ENCODE measurements at places on chromosomes 2 and 18.
A peak's percentile ranks its signal among the peaks of the same experiment; 100 is the strongest.

- DNase-seq: no peak
Observed at GRCh38 chr2:229674830-229675530, 39.4 kb downstream of the DNER start.

DNA sequence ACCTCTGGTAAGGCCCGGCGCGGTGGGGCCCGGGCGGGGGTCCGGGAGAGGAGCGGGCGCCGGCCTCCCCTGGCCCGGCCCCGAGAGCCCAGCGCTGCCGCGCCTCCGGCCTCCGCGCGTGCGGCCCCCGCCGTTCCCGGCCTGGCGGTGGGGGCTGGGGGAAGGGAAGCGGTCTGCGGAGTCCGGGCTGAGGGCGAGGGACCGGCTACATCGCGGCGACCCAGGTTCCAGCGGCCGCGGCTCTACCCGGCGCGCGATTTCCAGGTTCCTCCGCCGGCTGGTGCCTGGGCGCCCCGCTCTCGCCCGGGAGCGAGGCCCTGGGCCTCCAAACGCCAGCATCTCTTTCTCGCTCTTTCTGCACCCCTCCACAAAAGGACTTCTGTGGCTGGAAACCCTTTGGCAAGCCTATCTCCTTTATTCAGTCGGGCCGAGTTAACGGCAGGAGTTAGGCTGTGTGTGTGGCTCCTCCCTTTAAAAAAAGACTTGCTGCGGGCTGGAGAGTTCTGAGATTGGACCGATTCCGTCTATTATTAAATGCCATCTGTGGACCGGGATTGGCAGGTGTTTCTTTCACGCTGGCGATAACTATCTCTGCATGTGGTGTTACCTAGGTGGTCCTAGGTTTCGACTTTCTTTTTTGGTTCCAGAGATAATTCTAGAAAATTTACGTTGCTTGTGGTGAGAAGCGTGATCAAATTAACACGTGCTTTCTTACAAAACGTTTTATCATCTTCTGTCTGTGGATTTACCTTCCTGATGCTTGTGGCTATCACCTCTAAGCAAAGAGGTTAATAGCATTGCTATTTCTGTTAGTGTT, 592 bp downstream of the ME2 start:
- peak; percentile 52 for DNase-seq

- no peak for DNase-seq
Observed at GRCh38 chr2:237207646-237208045, 122.0 kb downstream of the COPS8 start.

DNA sequence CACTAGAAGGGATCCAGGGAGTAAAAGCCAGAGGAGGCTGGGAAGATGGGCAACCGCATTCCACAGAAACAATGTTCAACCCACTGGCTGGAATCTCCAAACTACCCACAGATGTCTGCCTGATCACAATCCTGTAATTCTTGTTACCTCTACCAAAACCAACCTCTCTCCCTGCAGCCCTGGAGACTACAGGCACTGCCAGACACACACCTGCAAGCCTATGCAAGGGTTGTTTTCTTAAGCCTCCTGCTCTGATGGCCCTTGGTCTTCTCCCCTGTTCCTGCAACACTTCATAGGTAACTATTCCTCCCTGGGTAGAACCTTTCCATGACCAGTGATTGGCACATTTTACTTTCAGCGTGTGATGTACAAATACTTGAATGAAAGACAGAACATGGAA, 21.9 kb downstream of the ST6GAL2 start:
- DNase-seq: no peak

DNA sequence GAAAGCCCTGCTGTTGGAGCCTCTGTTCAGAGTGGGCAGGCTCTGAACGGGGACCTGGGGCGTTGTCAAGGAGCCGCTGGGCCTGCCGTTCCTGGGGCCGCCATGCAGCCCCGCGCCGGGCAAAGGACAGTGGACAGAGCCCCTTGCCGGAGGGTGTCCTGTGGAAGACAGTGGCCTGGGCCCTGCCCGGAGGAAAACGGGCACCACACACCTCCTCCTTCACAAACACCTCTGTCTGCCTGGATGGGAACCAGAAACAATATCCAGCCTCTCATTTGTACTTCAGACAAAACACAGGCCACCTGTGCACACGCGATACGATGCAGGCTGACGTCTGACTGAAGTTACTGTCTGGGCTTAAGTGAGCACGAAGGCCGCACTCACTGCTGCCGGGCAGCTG, 233.7 kb downstream of the TWIST2 start:
- no peak for DNase-seq

GRCh38 chr2:82428251-82428650, 2030.8 kb downstream of the SUCLG1 start:
- no peak for DNase-seq

DNA sequence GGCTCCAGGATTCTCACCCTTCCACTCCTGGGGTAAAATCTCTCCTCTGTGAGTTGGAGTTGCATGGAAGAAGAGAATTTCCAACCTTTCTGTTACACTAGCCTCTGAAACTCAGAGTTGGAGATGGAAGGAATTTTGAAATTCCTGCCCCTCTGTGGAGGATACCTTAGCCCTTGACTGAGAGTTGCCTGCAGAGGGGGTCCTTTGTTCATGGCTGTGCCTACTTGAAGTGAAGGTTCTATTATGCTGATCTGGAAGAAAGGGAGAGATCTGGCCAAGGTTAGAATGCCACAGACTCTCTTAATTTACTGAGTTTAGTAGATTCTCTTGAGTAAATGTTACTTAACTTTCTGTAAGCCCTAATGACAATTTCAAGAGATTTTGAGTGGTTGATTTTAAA, 626.6 kb upstream of the GYPC start:
- DNase-seq: no peak

- no peak for DNase-seq
Observed at GRCh38 chr18:52652391-52652790, 312.4 kb downstream of the DCC start.

- DNase-seq: peak; percentile 75
Observed at GRCh38 chr2:207008105-207008990, 69.0 kb downstream of the CPO start.

DNA sequence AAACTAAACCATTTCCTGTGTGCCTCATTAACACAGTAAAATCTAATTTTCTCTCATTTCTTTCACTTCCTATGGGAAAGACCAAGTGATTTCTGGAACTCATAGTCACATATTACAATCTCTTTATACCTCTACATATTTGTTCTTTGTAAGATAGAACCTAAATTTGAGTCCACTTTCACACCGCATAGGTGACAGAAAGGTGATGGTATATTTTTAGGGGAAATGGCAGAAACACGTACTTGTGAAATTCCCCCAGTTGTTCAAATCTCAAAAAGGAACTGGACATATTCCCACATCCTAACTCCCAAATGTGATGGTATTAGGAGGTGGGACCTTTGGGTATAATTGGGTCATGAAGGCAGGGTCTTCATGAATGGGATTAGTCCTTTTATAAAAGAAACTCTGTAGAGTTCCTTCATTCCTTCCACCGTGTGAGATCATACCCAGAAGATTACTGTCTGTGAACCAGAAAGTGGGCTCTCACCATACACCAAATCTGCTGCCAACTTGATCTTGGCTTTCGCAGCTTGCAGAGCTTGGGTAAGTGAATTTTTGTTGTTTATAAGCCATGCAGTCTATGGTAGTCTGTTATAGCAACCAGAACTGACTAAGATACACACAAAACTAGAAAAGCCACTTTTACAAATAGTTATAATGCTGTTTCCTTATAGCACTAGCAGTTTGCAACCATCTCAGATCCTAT, 542.1 kb downstream of the DSC3 start:
- no peak for DNase-seq

DNA sequence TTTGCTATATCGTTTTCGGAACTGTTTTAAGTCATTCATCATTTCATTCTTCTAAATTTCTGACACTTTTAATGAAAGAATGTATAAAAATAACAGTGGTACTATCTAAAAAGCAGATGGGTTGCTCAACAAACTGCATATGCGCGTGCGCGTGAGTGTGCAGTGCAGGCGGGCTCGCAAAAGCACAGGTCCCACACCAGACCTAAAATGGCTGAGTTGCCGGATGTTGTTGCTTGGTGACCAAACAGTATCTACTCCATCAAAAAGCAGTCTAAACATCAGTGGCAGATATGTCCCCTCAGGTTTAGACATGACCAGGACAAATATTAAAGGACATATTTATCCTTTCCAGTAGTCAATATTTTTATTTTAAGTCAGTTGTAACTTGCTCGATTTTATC, 5.1 kb downstream of the NOL4 start:
- no peak for DNase-seq

GRCh38 chr2:178125125-178125524, 12.9 kb downstream of the RBM45 start:
- no peak for DNase-seq

GRCh38 chr2:120736202-120736623, 545 bp downstream of the GLI2 start:
- DNase-seq: no peak

DNA sequence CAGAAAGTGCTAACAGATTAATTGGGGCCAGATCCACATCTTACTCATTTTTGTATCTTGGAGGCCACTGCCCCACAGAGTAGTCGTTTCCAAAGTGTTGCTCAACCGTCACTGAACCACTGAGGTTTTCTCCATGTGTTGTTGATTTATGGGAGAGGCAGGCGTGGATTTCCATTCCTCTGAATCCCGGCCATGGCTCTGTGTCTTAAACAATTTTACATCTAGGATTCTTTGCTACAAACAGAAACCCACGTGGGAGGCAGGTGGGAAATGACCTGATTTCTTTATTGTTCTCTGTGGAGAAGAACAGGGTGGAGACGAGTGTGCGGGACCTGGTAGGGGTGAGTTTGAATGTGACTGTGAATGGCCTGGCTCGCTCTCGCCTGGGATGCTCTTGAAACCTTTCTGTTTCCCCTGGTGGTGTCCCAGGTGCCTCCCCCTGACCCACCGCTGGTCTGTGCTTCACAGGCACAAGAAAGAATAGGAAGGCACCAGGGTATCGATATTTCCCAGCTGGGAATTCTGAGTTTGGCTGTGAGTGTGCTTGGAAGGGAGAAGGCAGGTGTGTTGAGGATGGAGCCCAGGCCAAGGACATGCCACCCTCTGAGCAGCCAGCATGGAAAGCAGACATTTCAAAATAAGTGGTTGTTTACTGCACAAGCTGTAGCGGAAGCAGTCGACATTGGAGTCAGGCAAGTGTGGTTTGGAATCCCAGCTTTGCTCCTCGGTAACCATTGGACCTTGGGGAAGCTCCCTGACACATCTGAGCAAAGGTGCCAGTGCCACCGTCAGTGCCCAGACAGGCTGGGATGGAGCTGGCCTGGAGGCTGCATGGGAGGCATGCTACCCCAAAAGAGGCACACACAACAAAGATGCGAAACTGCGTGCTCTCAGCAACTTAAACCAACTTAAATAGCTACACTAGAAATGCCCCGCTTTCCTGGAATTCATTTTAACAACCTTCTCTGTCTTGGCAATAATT, 50.0 kb downstream of the LPIN1 start:
- DNase-seq: peak; percentile 60

- DNase-seq: no peak
Observed at GRCh38 chr2:134642938-134643337, 75.9 kb downstream of the TMEM163 start.

GRCh38 chr2:24456599-24457556, 34.2 kb upstream of the NCOA1 start:
- DNase-seq: peak; percentile 39

DNA sequence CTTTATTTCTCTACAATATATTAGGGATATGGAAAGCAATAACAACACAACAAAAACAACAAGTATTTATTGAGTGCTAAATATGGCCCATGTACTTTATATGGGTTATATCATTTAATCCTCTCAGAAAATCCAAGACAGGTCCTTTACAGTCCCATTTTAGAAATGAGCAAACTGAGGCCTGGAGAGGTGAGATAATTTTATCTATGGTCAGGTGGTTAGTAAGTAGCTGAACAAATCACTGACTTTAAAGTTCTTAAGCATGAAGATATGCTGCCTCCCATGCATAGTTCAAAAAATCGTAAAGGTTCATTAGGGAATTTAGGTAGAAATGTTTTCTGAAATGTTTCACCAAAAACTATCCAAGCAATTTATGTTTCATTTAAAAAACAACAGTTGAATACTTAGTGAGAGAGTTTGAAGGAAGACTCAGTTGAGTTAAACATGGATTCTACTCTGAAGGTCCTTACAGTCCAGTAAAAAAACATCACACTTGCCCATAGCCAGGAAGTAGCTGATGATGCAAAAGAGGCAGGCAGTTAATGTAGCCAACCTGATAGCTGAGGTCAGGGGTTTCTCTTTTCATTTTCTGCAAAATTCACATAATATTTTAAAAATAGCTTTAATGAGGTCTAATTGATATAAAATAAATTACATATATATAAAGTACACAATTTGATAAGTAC, 7.6 kb upstream of the NFE2L2 start:
- DNase-seq: no peak

GRCh38 chr2:191946471-191947182, 99.7 kb upstream of the CAVIN2 start:
- DNase-seq: no peak

DNA sequence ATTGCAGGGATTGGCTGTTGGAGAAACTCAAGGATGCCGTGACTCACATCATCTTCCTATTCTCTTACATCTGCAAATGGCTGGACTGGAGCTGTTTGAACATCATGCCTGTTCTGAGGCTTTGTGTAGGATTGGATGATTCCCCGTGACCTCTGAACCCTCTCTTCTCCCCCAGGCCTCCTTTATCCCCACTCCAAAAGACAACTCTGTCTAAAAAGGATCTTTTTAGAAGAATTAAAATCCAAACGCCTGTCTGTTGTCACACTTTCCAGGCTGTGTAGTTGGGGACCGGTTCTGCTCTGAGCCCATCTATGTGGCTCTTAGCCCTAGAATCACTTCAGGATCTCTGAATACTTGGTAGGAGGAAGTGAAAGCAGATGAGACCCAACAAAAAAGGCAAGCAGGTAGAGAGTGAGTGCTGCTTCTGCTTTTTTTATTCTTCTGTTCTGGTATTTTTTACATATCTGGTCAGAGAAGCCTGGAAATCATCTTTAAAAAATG, 565 bp downstream of the SP140 start:
- DNase-seq: no peak

- DNase-seq: no peak
Observed at GRCh38 chr2:193946806-193947205, 1710.2 kb upstream of the SLC39A10 start.

DNA sequence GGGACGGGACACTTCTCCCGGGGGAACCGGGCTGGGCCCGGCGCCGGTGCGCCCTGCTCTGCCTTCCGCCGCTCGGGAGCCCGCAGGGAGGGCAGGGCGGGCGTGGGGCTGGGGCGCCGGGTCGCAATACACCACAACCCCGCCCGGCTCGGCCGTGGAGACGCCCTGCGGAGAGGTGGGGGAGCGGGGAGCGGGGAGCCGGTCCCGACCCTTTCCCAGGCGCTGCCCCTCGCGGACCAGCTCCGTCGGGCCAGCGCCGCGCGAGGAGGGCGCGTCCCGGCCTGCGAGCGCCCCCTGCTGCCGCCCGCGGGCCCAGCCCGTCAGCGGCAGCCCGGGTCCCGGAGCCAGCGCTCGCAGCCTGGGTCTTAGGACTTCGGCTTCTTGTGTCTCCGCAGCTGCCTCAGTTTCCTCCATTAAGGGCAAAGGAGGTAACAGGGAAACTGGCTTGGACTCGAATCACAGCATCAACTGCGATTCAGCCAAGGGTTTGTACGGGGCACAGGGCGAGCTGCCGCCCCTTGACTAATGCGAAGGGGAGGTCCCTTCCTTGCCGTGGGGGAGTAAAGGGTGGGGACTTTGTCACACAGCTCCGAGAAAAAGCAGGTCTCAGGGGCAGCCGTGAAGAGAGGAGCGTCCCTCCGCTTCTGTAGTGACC, 635 bp upstream of the ADRA2B start:
- DNase-seq: peak; percentile 42

GRCh38 chr2:96868555-96869280, 1.2 kb downstream of the SEMA4C start:
- DNase-seq: peak; percentile 78

Measured in putamen (tissue), 1 donor.